ENCODE measurements at places on chromosomes 1 and 21.
A peak's percentile ranks its signal among the peaks of the same experiment; 100 is the strongest.

- DNase-seq: no peak
Measured at GRCh38 chr1:70552662-70553566, 141.8 kb downstream of the CTH start.

- DNase-seq: no peak
Measured at GRCh38 chr1:240687820-240688219, 75.9 kb upstream of the GREM2 start.

DNA sequence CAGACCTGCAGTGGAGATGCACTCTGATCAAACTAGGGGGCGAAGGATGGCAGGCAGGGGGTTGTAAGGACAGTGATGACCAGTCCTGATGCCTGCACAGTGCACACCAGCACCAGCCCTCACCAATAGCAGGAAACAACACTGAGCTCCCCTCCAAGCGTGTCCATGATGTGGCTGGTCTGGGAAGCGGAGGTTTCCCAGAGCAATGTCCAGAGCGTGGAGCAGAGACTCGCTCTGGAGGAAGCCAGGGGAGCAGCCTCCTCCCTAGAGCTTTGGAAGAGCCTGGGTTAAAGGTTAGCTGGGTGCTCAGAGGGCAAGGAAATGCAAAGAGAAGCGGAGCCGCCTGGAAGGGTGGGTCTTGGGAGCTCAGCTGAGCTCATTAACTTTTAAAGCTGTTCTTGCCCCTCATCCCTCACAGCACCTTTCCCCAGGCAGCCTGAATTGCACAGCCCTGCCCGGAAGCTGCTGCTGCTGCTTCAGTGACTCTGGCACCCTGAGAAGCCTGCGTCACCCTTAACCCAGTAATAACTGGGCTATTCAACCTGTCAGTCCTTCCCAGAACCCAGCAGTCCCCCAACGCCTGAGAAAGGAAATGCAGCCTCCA is 162.2 kb upstream of the RAB4A start:
- DNase-seq: no peak

DNA sequence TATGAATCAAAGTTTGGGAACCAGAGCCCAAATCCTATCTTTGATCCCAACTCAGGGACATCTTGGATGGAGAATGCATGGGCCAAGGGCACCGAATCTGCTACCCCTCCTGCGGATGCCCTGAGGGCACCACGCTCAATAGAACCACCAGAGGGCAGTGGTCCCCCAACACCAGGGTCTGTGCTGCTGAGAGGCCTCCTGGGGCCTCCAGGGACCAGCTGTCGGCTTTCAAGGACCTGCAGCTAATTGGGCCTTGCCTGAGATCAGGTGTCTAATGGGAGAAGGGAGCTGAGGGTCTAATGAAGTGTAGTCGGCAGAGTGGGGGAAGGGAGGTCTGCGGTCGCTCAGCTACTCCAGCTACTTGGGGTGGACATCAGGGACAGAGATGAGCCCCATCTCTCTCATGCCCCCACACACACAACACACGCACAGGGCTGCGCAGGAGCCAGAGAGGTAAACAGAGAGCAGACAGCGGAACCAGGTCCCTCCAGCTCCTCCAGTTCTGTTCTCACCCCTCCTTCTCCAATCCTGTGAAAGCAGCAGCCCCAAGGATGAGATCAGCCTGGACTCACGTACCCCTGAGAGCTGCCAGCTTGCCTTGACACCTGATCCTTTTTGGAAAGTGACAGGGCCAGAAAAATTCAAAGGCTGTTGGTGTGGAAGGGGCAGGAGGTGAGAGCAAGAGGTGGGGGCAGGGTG is 34.9 kb upstream of the PPP1R15B start:
- DNase-seq: peak; percentile 22

- DNase-seq: peak; percentile 24
Measured at GRCh38 chr1:56585985-56586384, 6.6 kb upstream of the PLPP3 start.

DNA sequence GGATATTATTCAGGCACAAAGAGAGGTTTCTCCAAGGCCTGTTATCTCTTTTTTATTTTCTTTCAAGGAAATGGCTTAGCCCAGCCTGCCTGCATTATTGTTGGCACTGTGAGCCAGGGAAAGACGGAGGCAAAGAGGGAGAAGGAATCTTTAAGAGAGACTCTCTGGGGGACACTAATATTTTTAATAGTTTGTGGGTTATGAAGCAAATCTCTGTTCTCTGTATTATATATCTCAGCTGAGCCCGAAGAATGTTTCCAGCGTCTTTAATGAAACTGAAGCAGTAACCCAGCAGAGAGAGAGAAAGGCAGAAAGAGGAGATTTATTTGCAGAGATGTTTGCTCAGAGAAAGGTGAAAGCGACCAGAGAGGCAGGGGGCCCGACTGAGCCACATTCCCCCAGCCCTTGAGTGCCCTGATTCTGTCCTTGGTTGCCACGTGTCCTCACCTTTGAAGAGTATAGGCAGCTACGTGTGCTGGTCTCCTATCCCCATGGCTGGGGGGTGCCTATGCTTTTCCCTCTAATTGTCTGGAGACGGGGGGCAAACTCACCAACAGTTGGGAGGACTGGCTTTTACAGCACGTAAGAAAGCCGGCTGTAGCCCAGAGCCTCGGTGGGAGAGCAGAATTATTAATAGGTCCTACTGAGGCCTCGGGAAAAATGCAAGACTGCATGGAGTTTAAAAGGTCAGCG is 166.4 kb downstream of the TRABD2B start:
- no peak for DNase-seq

DNA sequence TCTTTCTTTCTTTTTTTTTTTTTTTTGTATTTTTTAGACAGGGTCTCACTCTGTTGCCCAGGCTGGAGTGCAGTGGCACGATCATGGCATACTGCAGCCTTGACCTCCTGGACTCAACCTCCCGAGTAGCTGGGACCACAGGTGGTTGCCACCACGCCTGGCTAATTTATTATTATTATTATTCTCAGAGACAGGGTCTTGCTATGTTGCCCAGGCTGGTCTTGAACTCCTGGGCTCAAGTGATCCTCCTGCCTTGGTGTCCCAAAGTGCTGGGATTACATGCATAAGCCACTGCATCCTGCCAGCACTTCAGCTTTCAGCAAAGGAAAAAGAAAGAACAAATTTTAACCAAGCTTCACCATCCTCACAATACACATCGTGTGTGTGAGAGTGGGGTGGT is 97.9 kb upstream of the SERBP1 start:
- DNase-seq: no peak

DNA sequence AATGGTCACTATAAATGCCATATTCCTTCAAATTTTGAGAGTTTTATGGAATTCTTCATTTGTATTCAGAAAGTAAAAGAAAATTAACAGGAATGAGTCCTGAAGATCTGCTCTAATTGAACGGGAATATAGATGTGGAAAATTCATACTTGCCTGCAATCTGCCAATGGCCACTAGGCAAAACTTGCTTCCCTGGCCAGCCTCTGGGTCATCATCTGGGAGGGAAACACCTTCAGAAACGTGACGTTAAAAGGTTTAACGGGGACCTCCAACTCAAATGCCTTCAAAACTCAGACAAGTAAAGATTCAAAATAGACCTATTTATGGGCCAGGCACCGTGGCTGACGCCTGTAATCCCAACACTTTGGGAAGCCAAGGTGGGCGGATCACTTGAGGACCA is 21.7 kb upstream of the CTSK start:
- DNase-seq: no peak

DNA sequence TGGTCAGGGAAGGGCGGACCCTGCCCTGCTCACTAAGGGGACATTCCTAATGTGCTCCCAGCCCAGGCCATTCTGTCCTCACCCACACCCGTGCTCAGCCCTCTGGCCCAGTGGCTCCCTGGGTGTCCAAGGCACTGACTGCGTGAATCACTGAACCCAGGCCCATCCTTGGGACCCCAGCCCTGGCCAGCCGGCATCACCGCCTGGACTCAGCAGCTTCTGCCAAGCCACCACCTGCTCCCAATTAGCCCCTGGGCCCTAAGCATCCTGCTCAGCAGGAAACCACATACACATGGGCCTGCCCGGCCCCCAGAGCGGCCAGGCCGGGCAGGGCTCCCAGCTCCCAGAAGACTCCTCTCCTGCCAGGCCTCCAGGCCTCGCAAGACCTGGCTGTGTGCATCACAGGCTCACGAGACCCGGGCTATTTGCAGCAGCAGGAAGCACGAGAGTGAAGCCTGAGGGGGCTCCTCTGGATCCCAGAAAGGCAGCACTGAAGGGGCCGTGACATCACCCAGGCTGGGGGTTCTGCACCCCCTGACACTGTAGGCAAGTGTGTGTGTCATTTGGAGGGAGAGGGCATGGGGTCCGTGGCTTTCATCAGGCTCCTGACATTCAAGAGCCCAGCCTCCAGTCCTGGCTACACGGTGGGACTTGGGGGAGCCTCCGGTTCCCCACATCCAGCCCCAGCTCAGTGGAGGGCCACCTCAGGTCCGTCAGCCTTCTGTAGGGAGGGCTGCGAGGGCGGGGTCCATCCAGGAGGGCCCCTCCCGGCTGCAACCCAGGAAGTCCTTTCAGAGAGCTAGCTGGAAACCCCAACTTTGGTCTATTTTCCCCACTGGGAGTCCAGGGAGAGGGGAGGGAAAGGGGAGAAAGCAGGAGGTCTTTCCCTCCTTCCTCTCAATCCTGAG is 1.6 kb downstream of the MFAP2 start:
- DNase-seq: no peak

- DNase-seq: no peak
Measured at GRCh38 chr1:19354531-19354981, 42.4 kb downstream of the SLC66A1 start.

DNA sequence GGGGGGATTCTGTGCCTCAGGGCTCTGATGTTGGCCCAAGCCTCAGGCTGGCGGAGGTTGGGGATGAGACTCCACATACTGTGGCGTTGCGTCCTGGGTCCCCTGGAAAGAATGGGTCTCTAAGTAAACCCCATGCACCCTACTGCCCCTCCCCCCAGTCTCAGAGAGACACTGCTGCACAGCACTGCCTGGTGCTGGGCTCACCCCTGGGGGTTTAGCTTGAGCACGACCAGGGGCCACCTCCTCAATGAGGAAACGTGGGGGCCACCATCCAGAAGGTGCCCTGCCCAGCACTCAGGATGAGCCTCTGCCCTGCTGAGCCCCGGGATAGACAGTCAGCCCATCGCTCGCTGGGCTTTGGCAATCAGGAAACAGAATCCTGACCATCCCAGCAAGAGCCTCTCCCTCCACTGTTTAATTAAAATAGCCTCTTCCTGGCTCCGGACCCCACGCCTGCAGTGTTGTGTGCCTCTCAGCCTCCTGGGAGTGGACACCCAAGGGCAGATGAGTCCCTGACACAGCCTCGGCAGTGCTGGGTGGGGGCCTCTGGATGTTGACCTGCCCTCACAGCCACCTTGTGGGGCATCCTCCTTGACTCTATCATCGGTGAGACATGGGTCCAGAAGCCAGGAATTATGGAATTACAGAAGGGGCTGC is 3.5 kb upstream of the KRTAP10-4 start:
- DNase-seq: no peak

- no peak for DNase-seq
Measured at GRCh38 chr1:106753066-106753465, 303.4 kb upstream of the PRMT6 start.

- DNase-seq: no peak
Measured at GRCh38 chr1:175887981-175888428, 144.6 kb upstream of the TNR start.

DNA sequence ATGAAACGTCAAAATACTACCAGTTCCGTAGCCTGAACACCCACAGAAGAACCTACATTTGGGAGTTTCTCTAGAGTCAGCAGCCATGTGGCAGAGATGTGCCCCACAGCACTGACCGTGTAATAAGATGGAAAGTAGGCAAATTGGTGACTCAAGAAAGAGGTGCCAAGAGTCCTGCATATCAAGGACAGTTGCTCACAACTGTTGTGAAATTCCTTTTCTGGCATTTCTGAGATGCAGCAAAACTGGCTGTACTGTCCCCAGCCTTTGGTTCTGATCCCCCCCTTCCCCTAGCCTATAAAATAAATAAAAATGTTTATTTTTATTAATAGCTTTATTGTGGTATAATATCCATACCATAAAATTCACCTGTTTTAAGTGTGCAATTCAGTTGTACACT is 324.0 kb downstream of the PCP4 start:
- DNase-seq: no peak

- DNase-seq: no peak
Measured at GRCh38 chr1:208643005-208643597, 398.9 kb upstream of the PLXNA2 start.

GRCh38 chr1:228999446-229000170 is 264.3 kb downstream of the RHOU start:
- no peak for DNase-seq

- DNase-seq: no peak
Measured at GRCh38 chr1:24503870-24504523, 1.4 kb downstream of the RCAN3 start.

DNA sequence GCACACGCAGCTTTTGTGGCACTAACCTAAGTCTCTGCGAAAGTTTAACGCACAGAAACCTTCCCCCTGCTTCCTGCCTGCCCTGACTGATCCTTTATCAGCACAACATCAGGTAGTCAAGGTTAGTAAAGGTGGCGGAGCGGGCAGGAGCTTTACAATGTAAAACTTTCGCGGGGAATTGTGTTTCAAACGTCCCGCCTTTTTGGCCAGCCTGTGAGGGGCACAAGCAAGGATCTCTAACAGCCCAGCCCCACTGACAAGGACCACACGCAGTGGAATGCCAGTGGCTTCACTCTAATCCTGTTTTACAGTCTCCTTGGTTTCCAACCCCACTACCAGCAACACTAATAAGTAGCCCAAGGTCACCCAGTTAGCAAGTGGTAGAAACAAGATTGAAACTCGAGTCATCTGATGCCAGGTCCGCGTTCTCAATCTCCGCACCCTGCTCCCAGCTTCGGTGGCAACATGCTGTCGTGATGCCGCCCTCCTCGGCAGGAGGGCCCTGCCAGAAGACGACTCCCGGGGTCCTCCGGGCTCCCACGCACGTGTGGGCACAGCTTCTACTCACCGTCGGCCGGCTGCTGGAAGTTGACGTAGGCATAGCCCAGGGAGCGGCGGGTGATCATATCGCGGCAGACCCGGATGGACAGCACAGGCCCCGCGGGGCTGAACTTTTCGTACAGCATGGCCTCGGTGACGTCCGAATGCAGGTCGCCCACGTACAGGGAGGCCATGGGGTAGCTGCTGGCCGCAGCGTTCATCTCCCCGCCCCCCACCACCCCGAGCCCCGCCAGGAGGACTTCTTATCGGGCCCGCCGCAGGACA is 1.2 kb downstream of the PABPC4 start:
- peak; percentile 41 for DNase-seq

DNA sequence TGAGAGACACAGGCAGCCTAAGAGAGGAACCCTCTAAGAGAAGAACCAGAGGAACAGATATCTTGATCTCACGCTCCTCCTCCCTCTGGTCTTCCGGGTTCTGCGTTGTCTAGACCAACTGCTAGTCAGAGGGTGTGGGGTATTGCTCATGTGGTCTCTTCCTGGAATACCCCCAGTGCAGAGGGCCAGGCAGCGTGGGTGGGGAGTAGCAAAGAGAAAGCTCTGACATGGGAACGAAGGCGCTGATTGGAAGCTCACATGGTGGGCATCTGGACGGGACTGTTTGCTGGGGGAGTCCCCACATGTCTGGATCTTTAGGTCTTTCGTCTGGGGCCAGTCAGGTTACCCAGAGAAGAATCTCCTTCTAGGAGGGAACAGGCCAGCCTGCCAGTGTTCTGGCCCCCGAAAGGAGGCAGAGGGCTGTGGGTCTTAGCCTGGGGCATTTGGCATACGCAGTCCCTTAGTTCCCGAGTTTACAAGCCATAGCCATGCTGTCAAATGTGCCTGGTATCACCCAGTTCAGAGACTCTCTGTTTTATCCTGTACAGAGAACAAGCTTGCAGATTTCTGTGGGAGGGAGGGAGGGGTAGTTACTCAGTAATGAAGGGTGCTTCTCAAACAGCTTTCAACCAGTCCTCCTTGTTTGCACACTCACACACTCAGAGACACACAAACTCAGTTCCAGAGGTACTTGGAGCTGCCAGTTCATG is 18.3 kb upstream of the IL6R start:
- no peak for DNase-seq
